ENCODE measurements at places on chromosomes 13 and 19.

GRCh38 chr13:88623150-88623549 lies 952.0 kb downstream of the SLITRK5 start:
- DNase-seq, result no peak

- no peak for DNase-seq
Observed at GRCh38 chr13:39818953-39819352, 163.5 kb downstream of the COG6 start.

DNA sequence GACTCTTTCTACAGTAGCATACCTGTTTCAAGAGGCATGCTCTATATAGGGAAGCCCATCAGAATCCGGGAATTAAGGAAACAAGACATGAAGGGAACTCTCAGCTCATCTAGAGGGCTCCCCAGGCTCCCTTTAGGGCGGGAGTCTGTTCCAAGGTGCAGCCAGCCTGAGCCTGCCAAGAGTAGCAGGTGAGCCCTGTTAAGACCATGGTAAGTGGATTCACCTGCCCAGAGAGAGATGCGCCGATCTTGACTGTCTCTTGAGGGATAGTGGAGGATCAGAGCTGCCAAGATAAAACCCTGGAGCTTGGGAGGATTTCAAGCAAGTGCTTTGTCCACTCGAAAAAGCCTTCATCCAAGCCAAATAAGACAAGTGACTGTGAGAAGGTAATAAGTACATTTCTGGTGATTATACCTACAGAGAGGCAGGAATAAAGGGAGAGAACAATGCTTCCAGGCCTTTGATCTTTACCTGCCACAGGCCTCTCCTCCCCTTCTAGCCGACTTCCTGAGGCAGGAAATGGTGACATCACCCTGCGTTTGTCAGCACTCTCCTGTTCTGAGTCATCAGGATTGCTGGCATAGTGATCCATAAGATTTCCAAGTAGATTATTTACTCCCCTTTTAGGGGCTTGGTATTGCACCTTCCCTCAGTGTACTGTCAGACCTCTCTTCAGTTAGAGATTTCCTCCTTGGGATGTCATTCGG lies 31.5 kb downstream of the KLF5 start:
- no peak for DNase-seq

DNA sequence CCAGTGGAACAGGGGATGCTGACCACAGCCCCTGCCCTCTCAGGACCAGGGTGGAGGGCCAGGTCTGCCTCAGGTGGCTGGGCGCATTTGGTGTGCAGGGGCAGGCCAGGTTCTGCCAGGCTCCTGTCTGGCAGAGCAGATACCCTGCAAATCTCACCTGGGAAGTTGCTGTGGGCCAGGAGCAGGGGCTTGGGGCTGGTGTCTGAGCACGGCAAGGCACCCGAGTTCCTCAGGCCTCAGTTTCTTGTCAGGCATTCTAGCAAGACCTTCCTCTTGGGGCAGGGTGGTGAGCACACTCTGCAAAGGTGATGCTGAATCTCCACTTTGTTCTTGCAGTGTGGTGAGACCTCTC lies 1.1 kb downstream of the CRTC1 start:
- no peak for DNase-seq

DNA sequence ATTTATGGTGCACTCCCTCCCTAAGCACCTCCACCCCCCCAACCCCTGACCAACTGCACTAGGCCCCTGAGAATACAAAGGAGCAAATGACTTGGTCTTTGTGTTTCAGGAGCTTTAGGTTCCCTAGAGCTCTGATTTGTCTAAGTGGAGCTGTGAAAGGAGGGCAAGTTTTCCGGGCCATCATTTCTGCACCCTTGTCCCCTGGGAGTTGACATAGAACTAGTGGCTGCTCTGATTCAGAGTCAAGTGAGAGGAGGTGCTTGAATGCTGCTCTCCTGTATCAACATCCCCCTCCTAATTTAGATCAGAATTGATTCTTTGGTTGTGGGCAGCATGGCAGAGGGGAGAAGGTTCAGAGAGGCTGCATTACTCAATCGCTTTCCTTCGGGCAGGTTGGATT lies 391.6 kb downstream of the KCNRG start:
- no peak for DNase-seq

- no peak for DNase-seq
Observed at GRCh38 chr19:38836983-38837626, 5.5 kb upstream of the ECH1 start.

- DNase-seq, result no peak
Observed at GRCh38 chr13:77728265-77729125, 31.0 kb downstream of the SLAIN1 start.

DNA sequence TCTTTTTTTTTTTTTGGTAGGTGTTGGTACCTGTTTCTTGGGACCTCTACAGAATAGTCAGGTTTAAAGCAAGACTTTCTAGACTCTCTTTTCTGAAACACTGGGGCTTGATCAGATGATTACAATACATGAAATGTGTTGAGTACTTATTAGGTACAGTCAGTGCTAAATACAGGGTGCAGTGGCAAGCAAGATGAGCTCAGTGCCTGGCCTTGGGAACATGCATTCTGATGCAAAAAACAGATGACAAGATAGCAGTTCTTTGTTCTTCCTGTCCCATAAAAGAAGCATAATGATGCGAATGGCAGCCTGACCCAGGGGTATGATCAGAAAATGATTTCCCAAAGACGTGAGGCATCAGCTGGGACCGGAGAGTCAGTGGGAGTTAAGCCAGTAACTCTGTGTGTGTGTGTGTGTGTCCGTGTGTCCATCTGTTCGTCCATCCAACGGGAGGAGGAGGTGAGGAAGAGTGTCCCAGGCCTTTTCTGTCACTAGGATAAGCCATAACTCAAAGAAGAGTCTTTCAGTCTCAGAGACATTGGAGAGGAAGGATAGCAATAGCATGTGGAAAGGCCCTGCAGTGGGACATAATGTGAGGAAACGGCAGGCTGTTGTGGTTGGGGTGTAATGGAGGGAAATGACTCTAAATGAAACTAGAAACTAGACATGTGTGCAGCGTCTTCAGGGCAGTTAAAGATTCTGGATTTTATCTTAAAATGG lies 32.2 kb downstream of the SLAIN1 start:
- DNase-seq, result no peak

- DNase-seq, result no peak
Observed at GRCh38 chr13:73082895-73083294, 24.1 kb downstream of the KLF5 start.

DNA sequence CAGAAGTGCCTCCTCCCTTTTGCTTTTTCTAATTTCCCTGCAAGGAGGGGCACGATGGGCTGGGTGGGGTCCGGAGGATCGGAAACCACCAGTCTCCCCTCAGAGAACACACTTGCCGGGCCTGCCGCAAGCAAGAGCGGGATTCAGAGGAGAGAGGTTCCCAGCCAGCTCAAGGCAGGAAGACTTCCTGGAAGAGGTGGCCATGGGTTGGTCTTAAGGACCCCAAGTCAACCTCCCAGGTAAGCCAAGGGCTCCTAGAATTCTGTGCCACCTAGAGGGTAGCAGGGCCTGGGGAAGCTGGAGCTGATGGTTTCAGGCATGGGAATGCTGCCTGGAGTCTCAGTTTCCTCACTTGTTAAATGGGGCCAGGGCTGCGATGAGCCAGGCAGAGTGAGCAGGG lies 30.4 kb upstream of the ADGRE5 start:
- DNase-seq, result no peak

DNA sequence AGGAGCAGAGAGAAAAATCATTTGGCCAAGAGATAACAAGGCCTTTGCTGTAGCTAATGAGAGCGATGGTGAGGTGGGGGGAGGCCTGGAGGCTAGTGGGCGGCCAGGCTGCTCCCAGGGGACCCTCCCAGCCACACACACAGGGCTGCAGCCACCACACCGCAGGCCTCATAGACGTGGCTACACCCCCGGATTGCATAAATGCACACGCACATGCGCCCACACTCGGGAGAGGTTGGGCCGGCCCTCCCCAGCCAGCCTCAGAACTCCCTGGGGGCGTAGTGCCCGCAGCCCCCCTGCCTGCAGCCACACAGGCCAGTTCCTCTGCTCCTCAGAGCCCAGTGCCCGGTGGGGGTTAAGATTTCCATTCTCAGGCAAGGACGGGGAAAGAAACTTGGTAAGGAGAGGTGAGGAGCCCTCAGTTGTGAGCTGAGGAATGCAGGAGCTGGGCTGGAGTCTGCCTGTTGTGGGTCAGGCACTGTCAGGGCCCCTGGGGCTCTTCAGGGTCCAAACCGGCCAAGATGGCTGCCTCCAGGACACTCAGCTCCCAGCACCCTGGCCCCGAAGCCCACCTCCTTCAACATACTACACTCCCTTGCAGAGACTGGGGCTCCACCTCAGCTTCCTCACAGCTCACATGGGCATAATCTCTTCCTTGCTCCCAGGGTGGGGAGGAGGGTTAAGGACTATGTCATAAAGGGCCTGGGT lies 8.0 kb downstream of the PTH2 start:
- DNase-seq, result no peak

DNA sequence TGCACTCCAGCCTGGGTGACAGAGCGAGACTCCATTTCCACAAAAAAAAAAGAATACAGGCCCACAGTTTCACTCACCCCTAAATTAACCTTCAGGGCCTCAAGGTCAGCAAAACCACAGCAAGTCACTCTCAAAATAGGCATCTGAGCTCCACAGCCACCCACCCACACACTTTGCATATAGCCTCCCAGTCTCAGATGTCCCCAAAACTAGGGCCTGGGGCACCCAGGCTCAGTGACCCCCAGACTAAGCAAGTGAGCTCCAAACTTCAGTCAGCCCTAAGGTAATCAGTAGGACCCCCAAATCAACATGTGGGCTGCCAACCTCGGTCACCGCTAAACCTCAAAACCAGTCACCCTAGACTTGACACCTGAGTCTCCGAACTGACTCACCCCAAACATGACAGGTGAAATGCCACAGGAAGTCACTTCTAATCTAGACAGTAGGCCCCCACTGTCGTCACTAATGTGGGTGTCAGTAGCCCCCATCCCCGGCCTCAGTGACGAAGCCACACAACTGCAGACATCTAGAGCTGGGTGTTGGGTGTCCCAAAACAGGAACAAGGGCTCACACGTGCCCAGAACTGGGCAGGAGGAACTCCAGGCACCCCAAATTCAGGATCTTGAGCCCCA lies 13.9 kb downstream of the RABAC1 start:
- DNase-seq, result no peak

DNA sequence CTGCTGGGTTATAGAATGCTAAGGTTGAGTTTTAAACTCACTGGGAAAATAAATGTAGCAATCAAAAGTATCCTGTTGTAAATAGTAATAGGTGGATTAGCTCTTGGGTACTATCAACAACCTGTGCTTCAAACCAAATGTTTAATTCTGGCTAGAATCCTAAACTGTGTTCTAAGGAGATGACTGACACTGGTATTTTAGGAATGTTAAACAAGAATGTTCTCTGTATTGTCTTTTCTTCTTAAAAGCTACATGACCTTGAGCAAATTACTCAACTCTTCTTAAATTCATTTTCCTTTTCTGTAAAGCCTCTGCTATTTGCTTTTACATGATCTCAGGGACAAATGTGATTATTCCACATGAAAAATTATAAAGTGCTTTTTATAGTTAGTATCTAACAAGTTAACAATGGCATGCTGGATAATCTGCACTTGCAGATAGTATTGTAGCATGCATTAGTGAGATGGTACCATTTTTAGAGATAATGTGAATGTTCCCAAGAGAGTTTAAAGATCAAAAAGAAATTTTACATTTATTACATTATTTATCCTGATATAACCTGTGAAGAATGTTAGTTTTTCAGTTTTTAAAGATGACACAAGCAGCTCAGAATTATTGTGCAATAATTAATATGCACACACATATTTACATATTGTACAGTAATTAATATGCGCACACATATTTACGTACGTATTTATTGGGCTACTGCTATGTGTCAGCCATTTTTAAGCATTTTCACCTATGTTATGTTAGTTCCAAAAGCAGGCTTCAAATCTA lies 13.6 kb upstream of the EPSTI1 start:
- DNase-seq, result no peak

DNA sequence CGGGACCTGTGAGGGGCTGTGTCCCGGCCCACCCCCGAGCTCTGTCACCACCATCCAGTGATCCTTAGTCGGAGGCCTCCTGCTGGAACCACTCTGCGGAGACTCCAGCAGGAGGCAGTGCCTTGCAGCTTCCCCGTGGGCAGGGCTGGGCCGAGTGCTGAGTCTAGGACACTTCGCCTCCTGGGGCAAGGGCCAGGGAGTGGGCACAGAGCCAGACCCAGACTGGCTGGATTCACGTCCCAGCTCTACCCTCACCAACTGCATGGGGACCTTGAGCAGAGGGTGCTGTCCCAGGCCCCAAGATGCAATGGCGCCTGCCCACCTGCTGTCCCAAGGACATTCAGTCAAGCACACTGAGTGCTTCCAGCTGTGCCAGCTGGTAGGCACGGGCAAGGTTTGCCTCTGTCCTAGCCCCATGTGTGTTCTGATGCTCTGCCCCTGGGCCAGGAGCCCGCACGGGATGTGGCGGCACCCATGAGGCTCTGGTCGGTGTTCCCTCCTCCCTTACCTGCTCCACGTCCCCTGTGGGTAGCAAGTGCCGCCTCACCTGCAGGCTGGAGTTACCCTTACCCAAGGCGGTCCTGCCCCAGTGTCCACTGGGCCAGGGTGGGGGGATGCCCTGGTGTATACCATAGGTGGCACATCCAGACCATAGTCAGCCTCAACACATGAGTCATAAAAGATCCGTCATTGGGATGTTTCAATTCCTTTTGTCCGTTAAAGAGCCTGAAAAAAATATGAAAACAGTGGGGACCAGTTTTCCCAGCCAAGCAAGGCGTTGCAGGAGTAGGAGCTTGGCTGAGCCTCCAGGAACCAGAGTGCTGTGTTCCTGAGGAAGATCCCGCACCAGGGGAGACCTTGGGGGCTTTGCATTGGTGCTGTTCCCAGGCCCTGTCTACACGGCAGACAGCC lies 7.4 kb downstream of the FZR1 start:
- no peak for DNase-seq

DNA sequence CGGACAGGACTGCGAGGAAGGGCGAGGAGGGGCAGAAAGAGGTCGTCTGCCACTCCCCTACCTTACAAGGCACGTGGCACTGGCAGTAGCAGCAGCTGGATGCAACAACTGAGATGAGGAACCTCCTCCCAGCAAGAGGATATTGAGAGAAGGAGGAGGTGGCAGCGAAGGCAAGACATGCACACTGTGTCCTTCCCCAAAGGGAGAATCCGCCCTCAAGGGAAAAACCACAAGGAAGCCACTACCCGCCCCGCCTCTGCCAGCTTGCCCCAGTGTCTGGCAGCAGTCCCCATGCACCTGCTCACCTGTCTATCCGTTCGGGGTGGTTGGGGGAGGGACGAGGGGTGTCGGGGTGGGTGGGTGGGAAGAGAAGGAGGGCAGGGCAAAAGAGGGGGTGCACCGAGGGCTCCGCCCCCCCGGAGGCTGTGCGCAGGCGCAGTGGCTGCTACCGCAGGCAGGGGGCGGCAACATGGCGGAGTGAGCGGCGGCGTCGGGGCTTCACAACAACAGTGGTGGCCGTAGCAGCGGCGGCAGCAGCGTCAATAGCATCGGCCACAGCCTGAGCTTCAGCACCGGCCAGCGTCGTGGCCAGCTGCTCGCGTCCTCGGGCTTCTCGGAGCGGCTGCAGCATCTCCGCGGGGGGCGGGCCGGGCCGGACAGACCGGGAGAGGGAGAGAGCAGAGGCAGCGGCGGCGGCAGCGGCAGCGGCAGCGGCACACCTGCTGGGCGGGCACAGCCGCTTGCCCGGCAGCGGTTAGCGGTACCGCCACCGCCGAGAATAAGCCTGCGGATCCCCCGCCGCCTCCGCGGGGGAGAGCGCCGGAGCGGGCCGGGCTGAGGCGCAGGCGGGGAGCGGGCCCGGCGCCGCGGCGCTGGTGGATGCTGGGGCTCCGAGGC lies at the start of gene NBEA:
Gene NBEA (plus strand): TSS at position 436 of the 897 bp plus-strand sequence. CDS start 551 bp downstream, outside the sequence.
- no peak for DNase-seq

- DNase-seq, result no peak
Observed at GRCh38 chr19:3983936-3984583, 1.2 kb downstream of the EEF2 start.

GRCh38 chr13:100600915-100601314 lies 12.3 kb upstream of the GGACT start:
- no peak for DNase-seq
